AG04450 (cell line): ENCODE measurements at places on chromosomes 1 and 21.

- DNase-seq = no peak
Observed at GRCh38 chr1:172906778-172907592, 143.8 kb downstream of the TNFSF18 start.

GRCh38 chr1:170538687-170539086 is 6.7 kb downstream of the GORAB start:
- DNase-seq = no peak

- DNase-seq = no peak
Observed at GRCh38 chr21:42784276-42784675, 95.1 kb downstream of the WDR4 start.

GRCh38 chr1:185529673-185530072 is 204.5 kb upstream of the HMCN1 start:
- no peak for DNase-seq

GRCh38 chr1:221284028-221284427 is 404.8 kb downstream of the HLX start:
- peak; percentile 58 for DNase-seq

- DNase-seq = no peak
Observed at GRCh38 chr1:221170171-221170570, 290.9 kb downstream of the HLX start.

- DNase-seq = no peak
Observed at GRCh38 chr1:41420860-41421259, 59.6 kb downstream of the FOXO6 start.

DNA sequence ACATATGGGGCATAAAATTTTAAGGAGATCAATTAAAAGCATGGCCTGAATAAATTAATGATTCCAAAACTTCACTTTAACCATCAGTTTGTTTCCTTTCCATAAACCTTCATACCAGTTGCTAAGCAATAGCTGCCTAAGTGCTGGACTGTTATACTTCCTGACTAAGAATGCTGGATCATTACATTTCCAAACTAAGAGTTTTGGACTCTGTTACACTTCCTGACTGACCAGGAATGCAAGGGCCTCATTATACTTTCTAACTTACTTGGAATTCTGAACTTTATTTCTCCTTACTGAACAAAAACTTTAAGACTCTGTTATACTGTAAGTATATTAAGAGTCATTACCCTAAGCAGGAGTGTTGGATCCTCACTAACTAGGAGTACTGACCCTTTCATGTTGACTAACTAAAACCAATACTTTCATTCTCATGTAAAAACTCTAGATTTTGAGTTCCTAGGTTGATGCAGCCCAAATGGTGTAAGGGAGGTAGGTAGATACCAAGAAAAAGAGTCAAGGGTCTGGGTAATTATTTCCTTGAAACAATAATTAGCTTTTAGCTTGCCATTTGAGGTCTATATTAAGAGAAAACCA is 118.2 kb downstream of the FAF1 start:
- DNase-seq = peak; percentile 3

GRCh38 chr1:106879538-106879937 is 176.9 kb upstream of the PRMT6 start:
- no peak for DNase-seq

- no peak for DNase-seq
Observed at GRCh38 chr1:232974971-232975370, 24.6 kb downstream of the NTPCR start.
